ENCODE measurements at places on chromosomes 1 and 21.

DNA sequence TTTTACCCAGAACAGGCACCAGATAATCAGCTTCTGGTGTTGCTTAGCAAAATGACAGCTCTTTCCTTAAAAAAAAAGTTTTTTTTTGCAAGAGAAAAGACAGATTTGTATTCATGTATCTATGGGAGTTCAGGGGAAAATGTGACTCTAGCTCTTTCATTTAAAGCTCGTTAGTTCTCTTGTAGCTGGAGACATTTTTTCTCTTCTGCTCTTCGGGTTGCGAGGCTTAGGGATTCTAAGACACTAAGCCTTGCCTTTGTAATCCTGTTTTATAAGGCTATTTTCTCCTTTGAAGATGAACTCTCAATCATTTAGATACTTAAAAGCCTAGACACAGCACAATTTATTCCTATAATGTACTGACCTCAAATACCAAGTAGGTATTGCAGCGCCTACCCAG lies 40.3 kb upstream of the EDARADD start:
- DNase-seq, result no peak

- no peak for DNase-seq
Observed at GRCh38 chr1:244019982-244020485, 31.0 kb upstream of the ZBTB18 start.

DNA sequence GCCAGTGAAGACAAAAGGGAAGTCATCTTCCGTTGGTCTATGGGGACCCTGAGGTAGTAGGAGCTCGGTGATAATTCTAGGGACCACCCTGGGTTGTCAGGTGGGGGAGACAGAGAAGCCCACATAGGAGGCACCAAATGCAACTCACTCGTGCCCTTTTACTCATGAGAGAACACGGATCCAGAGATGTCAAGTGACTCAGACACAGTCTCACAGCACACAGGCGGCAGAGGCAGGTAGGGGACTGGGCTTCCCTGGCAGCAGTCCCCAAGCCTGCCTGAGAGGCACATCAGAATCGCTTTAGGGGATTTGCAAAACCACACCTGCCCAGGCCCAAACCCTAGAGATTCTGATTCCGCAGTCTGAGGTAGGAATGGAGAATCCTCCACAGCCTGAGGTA lies 31.3 kb upstream of the RUNX3 start:
- DNase-seq, result no peak

- DNase-seq, result no peak
Observed at GRCh38 chr1:202411422-202411821, 62.9 kb downstream of the PPP1R12B start.

All from RWPE1 (cell line).